ENCODE measurements at places on chromosomes 4 and X. TPM values are rescaled to one million over a fixed set of nuclear protein-coding genes. Genes with fewer than 3 reads are reported as not detected.

DNA sequence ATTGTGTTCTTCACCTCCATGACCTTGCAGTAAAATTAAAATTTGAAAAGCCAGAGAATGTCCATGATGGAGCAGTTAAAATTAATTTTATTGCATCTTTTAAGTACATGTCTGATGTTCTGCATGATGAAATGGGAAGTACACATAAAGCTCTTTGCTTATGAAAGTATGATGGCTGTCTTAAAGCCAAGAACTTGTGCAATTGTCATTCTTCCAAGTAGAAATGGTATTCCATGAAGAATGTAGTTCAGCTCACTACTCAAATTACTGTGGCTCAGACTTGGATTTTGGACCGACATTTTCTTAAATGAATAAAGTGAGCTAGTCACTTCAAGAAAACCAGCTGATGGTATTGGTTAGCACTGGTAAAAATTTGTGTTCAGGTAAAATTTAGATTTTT, 161.7 kb upstream of the CXCL13 start:
- DNase-seq, result no peak
- H3K27me3 ChIP-seq, result no peaks in the 10 kb centered on the region
- no peaks in the 10 kb centered on the region for H3K36me3 ChIP-seq

Gene CPZ
- not detected for polyA plus RNA-seq

GRCh38 chr4:6492027-6492590, 19.7 kb upstream of the PPP2R2C start:
- no peaks in the 10 kb centered on the region for H3K36me3 ChIP-seq
- no peak overlapping the region for H3K27ac ChIP-seq
- no peaks in the 10 kb centered on the region for H3K4me1 ChIP-seq

GRCh38 chrX:133412665-133413064, 2.6 kb downstream of the GPC4 start:
- H3K27ac ChIP-seq, result no peak overlapping the region
- H3K36me3 ChIP-seq, result no peaks in the 10 kb centered on the region
- peaks cover 14% of the 10 kb centered on the region for H3K4me1 ChIP-seq
- no peak for DNase-seq

Gene RGN
- not detected for polyA plus RNA-seq

Gene ATP8A1
- 20.7 TPM for polyA plus RNA-seq

DNA sequence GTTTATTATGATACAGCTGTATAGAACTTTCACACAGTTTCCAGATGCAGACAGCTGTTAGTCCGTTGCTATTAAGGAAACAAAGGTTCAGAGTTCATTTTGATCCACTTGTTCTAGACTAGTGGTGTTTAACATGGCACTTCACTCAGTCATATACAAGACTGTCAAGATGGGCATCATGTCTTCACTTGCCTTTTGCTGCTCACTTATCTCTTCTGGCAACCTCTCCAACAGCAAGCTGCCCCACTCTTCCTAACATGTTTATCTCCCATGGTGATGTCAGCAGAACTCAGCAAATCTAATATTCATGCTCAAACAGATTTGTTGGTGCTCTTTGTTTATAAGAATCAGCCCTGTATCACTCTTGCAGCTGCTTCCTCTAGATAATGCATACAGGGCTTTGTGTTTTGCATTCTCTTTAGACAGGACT, 236.2 kb upstream of the HAND2 start:
- no peaks in the 10 kb centered on the region for H3K4me1 ChIP-seq
- H3K36me3 ChIP-seq, result no peaks in the 10 kb centered on the region
- H3K27ac ChIP-seq, result no peak overlapping the region
- no peak for DNase-seq

DNA sequence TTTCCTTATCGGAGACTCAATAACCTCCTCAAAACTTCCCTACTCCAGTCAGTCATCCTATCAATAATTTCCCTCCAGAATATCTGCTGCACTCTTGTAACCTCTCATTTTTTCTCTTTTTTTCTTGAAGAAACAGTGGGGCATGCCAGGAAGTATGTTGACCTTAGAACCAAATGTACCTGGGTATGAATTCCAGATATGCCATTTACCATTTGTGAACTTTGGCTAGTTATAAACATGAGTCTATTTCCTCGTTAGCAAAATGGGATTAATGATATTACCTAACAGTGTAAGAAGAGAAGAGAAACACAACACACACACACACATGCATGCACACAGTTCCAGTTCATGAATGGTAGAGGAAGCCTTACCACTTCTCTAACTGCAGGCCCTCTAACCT, 578.2 kb downstream of the FAM133A start:
- no peaks in the 10 kb centered on the region for H3K4me1 ChIP-seq
- H3K27ac ChIP-seq, result no peak overlapping the region
- H3K36me3 ChIP-seq, result no peaks in the 10 kb centered on the region
- no peaks in the 10 kb centered on the region for H3K27me3 ChIP-seq
- DNase-seq, result no peak

- H3K4me1 ChIP-seq, result no peaks in the 10 kb centered on the region
- no peaks in the 10 kb centered on the region for H3K27me3 ChIP-seq
- no peak overlapping the region for H3K27ac ChIP-seq
- no peak overlapping the region for H3K4me3 ChIP-seq
- H3K36me3 ChIP-seq, result no peaks in the 10 kb centered on the region
Observed at GRCh38 chrX:144730471-144730870, 516.8 kb upstream of the SPANXN1 start.

DNA sequence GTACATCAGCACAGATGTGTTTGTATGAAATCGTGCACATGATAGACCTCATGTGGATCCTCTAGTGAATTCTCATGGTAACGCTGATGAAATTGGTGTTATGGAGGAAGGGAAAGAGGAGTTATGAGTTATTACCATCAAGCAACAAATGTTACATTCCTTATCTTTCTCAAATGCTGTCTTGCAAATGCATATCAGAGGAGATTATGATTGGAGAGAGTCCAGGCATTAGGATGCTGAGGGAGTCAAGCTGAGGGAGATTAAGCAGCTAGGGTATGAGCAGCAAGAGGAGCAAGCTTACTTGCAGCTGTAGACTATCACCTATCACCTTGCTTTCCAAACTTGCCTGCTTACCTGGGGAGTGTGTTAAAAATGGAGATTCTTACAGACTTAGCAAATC, 36.8 kb upstream of the SFRP2 start:
- no peaks in the 10 kb centered on the region for H3K4me1 ChIP-seq
- no peak overlapping the region for H3K4me3 ChIP-seq
- H3K27me3 ChIP-seq, result peaks cover 33% of the 10 kb centered on the region
- H3K36me3 ChIP-seq, result peaks cover 5% of the 10 kb centered on the region
- H3K27ac ChIP-seq, result no peak overlapping the region

DNA sequence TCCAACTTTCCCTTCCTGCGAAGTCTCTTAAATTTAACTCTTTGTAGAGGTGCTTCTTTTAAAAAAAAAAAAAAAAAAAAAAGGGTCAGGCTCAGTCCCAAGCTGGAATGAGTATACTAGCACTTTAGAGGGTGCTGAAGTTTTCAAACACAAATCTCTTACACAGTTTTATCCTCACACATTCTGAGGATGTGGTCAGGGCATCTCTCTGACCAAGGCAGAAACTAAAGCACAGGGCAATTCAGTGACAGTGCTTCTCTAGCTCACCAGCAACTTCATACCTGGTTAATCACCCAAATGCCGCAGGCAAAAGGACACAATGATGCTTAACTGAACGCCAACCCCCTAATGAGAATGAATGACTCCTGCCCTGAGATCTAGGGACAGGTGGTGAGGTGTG, 9.8 kb upstream of the PGM2 start:
- H3K4me1 ChIP-seq, result peaks cover 13% of the 10 kb centered on the region
- H3K36me3 ChIP-seq, result no peaks in the 10 kb centered on the region
- H3K27ac ChIP-seq, result no peak overlapping the region

DNA sequence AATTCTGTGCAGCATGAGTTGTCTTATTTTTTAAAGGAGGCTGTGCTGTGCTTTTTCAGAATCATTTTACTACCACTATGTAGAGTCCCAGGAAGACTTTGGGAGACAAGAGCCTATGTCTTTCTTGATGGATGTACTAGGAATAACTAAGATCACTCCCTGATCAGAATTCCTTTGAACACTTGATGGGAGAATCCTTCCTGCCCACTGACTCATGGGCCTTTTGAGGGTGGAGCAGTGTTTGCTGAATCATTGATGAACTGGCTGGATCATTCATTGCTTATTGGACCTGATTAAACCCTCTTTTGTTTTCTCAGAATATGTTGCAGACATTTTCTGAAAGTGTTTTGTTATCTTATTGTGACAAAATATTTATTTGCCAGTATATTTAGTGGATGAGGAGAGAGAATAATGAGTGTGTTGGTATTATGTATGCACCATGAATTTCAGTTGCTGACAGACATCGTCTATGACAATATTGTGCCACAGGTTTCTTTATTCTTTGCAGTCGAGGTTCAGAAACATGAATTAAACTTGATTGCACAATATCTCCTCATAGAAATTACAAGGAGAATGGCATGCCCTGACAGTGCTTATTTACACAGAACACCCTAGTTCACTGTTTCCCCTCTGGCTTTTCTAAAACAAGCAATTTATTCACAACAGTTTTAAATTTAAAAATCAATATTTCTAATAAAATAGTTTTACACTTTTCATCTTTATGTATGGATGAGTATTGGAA, 36.3 kb downstream of the POU4F2 start:
- no peaks in the 10 kb centered on the region for H3K36me3 ChIP-seq
- no peak overlapping the region for H3K27ac ChIP-seq
- no peaks in the 10 kb centered on the region for H3K27me3 ChIP-seq
- no peaks in the 10 kb centered on the region for H3K4me1 ChIP-seq
- no peak overlapping the region for H3K4me3 ChIP-seq

DNA sequence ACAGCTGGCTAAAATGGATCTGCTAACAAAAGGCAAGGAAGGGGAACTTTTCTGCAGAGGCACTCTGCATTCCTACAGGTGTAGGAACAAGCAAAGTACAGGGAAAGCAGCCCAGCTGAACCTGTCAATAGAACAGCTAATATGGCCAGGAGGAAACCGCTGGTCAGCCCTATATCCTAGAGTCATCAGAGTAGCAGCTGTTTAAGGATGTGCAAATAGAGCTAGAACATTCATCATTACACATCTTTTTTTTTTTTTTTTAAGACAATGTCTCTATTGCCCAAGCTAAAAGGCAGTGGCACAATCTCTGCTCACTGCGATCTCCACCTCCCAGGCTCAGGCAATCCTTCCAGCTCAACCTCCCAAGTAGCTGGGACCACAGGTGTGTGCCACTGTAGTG, 163.0 kb downstream of the BTC start:
- H3K27me3 ChIP-seq, result peaks cover 8% of the 10 kb centered on the region
- DNase-seq, result no peak
- H3K4me3 ChIP-seq, result no peak overlapping the region
- no peaks in the 10 kb centered on the region for H3K36me3 ChIP-seq
- H3K27ac ChIP-seq, result no peak overlapping the region
- H3K4me1 ChIP-seq, result no peaks in the 10 kb centered on the region

GRCh38 chrX:48919360-48919841, 577 bp upstream of the PIM2 start:
- H3K4me3 ChIP-seq, result peak overlapping the region; percentile 95
- H3K27ac ChIP-seq, result peak overlapping the region; percentile 96
- no peaks in the 10 kb centered on the region for H3K27me3 ChIP-seq

- no peak for DNase-seq
- H3K27me3 ChIP-seq, result no peaks in the 10 kb centered on the region
- H3K36me3 ChIP-seq, result peaks cover 4% of the 10 kb centered on the region
- no peak overlapping the region for H3K4me3 ChIP-seq
- H3K27ac ChIP-seq, result peak overlapping the region; percentile 23
Observed at GRCh38 chr4:101158134-101158482, 189.2 kb downstream of the PPP3CA start.

GRCh38 chrX:24694825-24695224, 1.1 kb downstream of the POLA1 start:
- H3K4me3 ChIP-seq, result peak overlapping the region; percentile 95
- no peak overlapping the region for H3K27ac ChIP-seq
- DNase-seq, result no peak
- H3K4me1 ChIP-seq, result peaks cover 9% of the 10 kb centered on the region

GRCh38 chrX:1598021-1598875, 6.8 kb downstream of the AKAP17A start:
- H3K36me3 ChIP-seq, result peaks cover 35% of the 10 kb centered on the region
- peaks cover 14% of the 10 kb centered on the region for H3K4me1 ChIP-seq
- H3K4me3 ChIP-seq, result no peak overlapping the region
- no peak for DNase-seq

- H3K36me3 ChIP-seq, result peaks cover 6% of the 10 kb centered on the region
- no peak overlapping the region for H3K4me3 ChIP-seq
- peaks cover 24% of the 10 kb centered on the region for H3K4me1 ChIP-seq
- no peak overlapping the region for H3K27ac ChIP-seq
Observed at GRCh38 chr4:173212379-173212778, 43.8 kb downstream of the GALNT7 start.

Gene L1CAM
- 1.1 TPM for polyA plus RNA-seq

GRCh38 chr4:188819233-188819632, 680.0 kb downstream of the TRIML1 start:
- no peaks in the 10 kb centered on the region for H3K27me3 ChIP-seq
- no peak for DNase-seq
- no peaks in the 10 kb centered on the region for H3K36me3 ChIP-seq
- H3K4me3 ChIP-seq, result no peak overlapping the region

Gene PSAPL1
- polyA plus RNA-seq, result not detected

DNA sequence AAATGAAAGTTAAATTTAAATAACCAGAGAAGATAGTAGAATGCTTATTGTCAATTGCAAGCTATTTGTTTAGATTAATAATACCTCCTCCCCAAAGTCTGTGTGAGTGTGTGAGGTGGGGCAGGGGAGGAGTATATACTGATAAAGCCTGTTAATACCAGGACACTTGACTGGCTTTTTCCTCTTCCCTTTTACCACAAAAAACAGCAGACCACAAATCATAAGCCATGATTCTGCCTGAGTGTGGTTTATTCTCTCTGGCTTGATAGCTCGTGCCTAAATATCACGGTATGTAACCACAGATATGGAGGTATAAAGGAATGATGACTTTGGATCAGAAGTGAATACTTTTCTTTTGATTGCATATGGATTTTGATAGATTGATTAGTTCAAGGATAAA, 21.9 kb upstream of the SCRG1 start:
- H3K36me3 ChIP-seq, result no peaks in the 10 kb centered on the region
- no peak for DNase-seq
- H3K4me3 ChIP-seq, result no peak overlapping the region
- no peaks in the 10 kb centered on the region for H3K27me3 ChIP-seq
- H3K4me1 ChIP-seq, result peaks cover 11% of the 10 kb centered on the region
- H3K27ac ChIP-seq, result peak overlapping the region; percentile 3

DNA sequence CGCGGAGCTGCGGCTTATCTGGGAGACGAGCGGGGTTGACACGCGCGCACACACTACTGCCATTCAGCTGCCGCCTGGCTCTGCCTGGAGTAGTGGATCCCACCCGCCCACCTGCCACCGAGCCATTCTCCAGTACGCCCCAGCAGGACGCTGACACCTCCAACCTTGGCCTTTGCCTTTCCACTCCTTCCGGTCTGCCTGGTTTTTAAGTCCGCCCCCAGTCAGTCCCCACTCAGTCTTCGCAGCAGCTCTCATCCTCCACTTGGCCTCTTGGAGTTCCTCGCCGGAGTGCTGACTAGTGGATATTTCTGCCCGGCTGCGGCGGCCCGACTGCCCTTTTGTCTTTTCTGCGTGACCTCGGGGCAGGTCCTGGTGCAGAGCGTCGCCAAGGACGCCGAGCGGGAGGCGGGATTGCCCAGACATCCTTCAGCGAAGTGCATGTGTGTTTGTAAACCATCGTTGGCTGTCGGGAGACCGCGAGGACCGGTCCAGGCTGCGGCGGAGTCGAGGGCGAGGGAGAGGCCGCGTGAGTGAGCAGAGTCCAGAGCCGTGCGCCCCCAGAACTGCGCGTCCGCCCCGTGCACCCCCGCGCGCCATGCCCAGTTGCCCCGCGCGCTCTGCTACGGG, 1.1 kb downstream of the SLIT2 start:
- H3K4me1 ChIP-seq, result peaks cover 5% of the 10 kb centered on the region
- no peak overlapping the region for H3K27ac ChIP-seq
- peak overlapping the region; percentile 55 for H3K4me3 ChIP-seq
- DNase-seq, result no peak

- no peak overlapping the region for H3K4me3 ChIP-seq
- no peak overlapping the region for H3K27ac ChIP-seq
- no peaks in the 10 kb centered on the region for H3K4me1 ChIP-seq
- no peaks in the 10 kb centered on the region for H3K36me3 ChIP-seq
Observed at GRCh38 chr4:20992002-20992401, 291.7 kb downstream of the PACRGL start.
